Camera-type eye (tissue), 1 donor: ENCODE measurements at places on chromosomes 2 and 18. TPM values are rescaled to one million over a fixed set of nuclear protein-coding genes. Genes with fewer than 3 reads are reported as not detected.

Gene RESP18
- not detected for total RNA-seq

Gene MAP3K19
- total RNA-seq: 0.11 TPM

Gene ICOS
- total RNA-seq: 0.11 TPM

Gene CFAP65
- total RNA-seq: not detected
